Mesenteric fat pad (tissue), 1 donor: ENCODE measurements at places on chromosomes 5 and 9.

- peak; percentile 72 for DNase-seq
Measured at GRCh38 chr5:135244620-135245021, 154.4 kb downstream of the MACROH2A1 start.

DNA sequence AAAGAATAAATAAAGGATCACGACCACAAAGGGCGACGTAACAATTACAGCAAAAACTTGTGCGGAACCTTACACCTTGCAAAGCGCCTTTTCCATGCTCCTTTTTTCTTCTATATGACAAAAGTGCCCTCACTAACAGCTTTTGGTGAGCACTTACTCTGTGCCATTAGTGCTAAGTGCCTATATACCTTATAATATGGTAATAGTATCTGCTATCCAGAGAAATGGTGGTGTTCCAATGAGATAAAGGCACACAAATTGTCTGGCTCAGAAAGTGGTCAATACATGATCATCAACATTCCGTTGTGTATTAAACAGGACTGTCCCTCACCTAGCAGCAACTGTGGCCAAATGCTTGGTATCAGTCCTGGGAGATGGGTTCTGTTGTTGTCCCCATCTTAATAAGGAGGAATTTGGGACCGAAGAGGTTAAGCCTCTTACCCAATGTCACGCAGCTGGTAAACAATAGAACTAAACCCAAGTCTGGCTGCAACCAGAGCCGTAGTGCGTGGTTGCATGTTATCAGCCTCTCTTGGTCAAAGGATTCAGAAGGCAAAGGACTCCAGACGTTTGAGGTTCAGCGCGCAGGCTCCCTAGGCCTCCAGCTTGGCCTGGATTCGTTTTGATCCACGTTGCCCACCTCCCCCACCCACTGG lies 564 bp upstream of the TOR2A start:
- DNase-seq, result no peak

DNA sequence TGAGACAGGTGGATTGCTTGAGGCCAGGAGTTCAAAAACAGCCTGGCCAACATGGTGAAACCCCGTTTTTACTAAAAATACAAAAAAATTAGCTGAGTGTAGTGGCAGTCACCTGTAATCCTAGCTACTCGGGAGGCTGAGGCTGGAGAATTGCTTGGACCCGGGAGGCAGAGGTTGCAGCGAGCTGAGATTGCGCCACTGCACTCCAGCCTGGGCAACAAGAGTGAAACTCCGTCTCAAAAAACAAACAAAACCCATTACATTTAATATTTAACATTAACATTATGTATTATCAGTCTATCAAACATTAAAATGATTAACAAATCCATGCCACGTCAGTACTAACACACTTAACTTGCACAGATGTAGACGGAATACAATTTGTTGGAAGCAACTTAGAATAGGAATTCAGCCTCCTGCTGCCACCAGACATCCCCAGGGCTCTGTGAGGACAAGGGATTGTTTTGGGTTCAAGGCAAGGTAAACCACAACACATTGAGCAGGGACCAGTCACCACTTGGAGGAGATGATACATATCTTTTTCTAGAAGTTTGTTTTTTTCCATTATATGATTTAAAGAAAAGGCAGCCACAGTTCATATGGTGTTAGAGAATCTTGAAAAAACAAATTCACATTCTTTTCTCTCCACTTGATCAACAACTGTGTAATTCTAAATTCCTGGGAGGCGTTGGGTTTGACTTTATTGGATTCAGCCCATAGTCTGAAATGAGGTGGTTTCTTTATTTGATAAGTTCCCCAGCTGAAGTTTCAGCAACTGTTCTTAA lies 104.1 kb upstream of the BASP1 start:
- no peak for DNase-seq

DNA sequence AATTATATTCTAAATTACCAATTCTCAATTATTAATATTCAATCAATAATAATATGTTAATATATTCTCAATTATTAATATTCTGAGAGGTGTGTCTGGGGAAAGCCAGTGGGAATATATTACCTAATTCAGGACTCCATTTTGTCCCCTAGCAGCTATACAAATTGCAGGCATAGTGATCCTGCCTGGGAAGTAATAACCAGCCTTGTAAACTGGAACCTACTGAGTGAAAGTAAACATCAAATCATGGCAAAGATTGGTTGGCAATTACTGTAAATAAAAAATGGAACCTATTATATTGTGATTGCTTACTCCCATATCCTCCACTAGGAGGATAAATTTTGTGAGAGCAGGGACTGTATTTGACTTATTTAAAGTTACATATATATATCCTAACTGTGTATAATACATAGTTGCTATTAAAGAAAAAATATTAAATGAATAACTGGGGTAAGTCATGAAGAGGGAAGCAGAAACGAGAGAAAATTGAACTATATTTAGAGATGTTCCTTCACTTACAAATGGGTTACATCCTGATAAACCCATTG lies 150.5 kb upstream of the ELL2 start:
- DNase-seq, result no peak

- no peak for DNase-seq
Measured at GRCh38 chr5:177440990-177441780, 5.4 kb upstream of the PRR7 start.

DNA sequence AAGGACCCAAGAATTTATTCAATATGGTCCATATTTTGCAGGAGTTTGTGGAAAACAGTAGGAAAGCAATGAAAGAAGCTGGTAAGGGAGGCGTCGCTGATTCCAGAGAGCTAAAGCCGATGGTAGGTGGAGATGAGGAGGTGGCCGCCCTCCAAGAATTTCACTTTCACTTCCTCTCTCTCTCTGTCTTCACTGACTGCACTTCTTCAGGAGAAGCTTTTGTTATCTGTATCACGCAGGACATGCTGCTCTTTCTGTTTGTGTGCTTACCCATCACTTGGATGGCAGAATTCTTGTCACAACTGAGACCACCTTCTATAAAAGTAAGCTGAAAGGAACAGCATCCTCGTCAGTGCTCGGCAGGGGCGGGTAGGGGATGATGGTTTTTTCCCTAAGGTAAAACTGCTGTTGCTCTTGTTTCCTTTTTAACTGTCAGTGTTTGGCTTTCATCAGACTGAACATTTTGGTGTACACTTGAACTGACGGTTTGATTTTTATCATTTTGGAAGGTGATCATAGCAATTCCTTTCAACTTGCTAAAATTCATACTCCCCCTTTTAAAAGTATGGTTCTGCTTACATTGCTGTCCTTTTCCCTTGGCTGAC lies 62.4 kb upstream of the FSD1L start:
- DNase-seq, result no peak

- DNase-seq, result no peak
Measured at GRCh38 chr9:137304383-137305059, 2.5 kb upstream of the NRARP start.

DNA sequence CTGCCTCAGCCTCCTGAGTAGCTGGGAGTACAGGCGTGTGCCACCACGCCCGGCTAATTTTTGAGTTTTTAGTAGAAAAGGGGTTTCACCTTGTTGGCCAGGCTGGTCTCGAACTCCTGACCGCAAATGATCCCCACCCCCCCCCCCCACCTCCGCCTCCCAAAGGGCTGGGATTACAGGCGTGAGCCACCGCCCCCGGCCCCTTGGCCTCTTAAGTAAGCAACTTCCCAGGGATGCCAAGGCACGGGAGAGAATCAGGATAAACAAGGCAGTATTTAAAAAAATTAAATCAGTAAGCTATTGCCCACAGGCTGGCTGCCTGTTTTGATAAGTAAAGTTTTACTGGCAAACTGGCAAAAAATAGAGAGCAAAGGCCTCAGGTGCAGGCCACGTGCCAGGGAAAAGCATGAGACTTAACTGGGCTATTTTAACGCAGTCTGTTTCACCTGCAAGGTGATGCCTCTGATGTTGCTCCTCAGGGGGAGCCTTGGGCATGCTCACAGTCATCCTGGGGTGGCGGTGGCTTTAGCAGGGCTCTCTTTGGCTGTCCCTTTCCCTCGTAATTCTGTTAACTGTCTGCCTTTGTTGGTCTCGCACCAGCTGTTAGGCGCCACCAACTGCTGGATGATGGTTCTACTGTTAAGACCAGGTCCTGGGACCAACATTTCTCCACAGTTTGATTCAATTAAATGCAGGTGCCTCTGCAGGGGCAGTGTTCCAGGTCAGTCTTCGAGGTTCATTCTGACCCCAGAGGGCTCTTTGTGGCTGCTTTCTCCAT lies 19.4 kb upstream of the RNF130 start:
- peak; percentile 47 for DNase-seq

DNA sequence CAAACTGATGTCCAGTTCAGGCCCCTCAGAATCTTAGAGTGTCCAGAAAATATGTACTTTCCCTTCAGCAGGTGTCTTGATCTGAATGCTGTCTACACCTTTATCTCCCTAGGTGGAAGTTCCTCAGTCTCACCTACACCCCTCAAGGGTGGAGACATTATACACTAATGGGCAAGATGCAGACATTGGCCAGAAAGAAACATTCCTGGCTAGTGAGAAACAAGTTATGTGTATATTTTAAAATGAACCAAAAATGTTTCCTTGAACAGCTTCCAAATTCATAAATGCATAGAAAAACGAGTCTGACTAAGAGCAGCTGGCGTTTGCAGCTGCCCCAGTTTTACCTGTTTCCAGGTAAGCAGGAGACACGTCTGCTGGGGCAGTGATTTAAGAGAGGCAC lies 140.5 kb upstream of the IRX4 start:
- DNase-seq, result no peak

DNA sequence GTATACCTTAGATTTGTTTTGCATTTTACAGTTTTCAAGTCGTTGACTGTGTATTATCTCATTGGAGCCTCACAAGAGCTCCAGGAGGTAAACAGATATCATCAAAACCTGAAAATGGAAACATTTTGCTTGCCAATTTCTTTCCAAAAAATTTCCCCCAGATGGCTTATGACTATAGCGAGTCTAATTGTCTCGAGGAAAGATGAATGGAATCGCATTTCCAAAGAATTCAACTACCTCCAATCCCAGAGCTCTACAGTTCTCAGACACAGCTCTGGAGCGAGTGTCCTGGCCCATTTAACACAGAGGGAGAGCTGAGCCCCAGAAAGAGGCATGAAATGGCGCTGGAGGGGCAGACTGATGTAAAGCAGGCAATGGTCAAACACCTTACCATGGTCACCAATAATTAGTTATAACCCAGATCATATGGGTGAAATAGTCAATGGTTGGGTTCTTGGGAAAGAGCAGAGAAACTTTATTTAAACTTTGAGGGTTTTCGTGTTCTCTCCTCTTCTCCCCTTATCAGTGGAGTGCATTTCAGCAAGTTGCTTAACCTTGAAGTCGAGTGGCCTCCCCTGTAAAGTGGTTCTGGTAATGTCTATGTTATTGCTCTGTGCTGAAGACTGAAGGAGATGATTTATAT lies 168.2 kb downstream of the ZDHHC21 start:
- DNase-seq, result no peak

- DNase-seq, result no peak
Measured at GRCh38 chr9:90870621-90871326, 69.2 kb downstream of the SYK start.

- DNase-seq, result no peak
Measured at GRCh38 chr5:131994090-131994489, 17.4 kb downstream of the ACSL6 start.

- no peak for DNase-seq
Measured at GRCh38 chr5:73513996-73514395, 15.8 kb downstream of the BTF3 start.

DNA sequence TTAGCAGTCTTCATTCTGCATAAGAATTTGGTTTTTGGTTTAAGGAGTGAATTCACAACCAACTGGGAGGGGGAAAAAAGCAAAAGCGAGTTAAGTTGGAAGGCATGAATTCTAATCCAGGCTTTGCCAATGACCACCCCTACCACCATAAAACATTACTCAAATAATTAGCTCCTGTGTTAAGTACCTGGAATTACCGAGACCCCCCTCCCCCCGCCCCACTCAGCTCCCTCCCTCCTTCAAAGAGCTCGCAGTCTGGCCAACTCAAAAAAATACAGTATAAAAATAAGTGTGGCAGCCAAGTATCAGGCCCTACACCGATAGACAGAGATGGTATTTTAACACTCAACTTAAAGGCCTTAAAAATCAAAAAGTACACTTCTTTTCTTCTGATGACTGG lies 492 bp downstream of the ATG12 start:
- DNase-seq, result no peak

- DNase-seq, result no peak
Measured at GRCh38 chr9:134766587-134766986, 114.0 kb upstream of the FCN2 start.

- DNase-seq, result no peak
Measured at GRCh38 chr5:131610198-131611063, 24.6 kb downstream of the RAPGEF6 start.

- no peak for DNase-seq
Measured at GRCh38 chr9:124330011-124330697, 72.4 kb downstream of the NEK6 start.

DNA sequence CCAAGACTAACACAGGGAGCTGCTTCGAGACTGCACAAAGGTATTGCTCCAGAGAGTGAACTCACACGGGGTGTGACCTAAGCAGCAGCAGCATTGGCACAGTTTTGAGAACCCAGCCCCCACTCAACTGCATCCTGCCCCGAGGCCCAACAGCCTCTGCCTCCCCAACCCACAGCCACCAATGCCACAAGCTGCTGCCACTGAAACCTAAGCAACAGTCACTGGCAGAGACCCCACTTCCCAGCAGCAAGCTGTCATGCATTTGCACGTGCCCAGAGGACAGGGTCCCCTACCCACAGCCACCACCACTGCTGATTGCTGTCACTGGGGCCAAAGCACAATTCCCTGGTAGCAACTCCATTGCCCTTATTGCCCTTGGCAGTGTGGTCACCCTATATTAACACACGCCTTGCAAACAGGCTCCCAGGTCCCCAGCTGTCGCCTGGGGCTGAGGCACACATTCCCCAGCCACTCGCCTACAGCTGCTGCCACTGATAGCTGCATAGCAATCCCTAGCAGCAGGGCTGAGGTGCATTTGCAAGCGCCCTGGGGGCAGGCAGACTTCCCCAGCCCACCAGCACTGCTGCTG lies 141.0 kb downstream of the AGTPBP1 start:
- DNase-seq, result peak; percentile 80

- DNase-seq, result no peak
Measured at GRCh38 chr5:149264439-149265067, 7.1 kb upstream of the AFAP1L1 start.

GRCh38 chr5:120765189-120765588 lies 301.1 kb downstream of the PRR16 start:
- DNase-seq, result no peak

- DNase-seq, result no peak
Measured at GRCh38 chr9:122779181-122779580, 9.6 kb upstream of the OR5C1 start.

DNA sequence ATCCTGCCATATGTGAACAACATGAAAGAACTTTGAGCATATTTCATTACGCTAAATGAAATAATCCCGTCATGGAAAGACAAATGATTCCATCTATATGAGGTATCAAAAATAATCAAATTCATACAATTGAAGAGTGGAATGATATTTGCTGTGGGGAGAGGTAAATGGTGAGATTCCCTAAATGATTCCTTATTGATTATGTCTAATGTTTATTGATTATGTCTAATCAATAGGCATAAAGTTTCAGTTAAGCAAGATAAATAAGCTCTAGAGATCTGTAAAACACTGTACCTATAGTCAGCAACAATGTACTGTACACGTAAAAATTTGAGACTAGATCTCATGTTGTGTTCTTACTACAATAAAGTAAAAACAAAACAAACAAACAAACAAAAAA lies 85.4 kb upstream of the MEGF10 start:
- no peak for DNase-seq
